ENCODE measurements at places on chromosomes 1 and 21.

- no peak for DNase-seq
These were observed 370.5 kb upstream of the PBX1 start for GRCh38 chr1:164188497-164188896.

- no peak for DNase-seq
These were observed 233.0 kb upstream of the IRF2BP2 start for GRCh38 chr1:234842726-234843641.

- no peak for DNase-seq
These were observed 44.0 kb downstream of the EVA1C start for GRCh38 chr21:32456497-32456918.

GRCh38 chr1:61234587-61234919 lies 152.2 kb downstream of the NFIA start:
- DNase-seq = no peak

GRCh38 chr1:214637722-214638458 lies 34.9 kb downstream of the CENPF start:
- DNase-seq = no peak

DNA sequence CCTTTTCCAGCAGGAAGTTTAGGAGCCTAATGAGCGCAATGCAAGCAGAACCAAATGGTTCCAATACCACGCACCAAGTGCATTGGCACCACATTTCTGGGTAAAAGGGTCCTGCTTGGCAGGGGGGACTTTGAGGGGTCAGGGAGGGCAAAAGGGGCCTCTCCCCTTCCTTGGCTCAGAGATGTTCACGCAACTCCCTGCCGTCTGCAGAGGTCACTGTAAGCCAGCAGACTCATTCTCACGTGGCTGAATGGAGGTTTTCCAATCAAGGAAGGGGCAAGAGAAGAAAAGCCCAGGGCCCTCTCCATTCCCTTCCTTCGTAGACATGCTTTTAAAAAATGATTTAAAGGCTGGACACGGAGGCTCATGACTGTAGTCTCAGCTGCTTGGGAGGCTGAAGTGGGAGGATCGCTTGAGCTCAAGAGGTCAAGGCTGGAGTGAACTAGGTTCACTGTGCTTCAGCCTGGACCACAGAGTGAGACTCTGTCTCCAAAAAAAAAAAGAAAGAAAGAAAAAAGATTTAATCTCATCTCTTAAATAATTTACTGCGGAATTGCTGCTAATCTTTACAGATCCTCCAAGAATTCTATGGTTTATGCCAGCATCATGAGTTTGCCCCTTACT lies 80.3 kb downstream of the RUNX3 start:
- no peak for DNase-seq

DNA sequence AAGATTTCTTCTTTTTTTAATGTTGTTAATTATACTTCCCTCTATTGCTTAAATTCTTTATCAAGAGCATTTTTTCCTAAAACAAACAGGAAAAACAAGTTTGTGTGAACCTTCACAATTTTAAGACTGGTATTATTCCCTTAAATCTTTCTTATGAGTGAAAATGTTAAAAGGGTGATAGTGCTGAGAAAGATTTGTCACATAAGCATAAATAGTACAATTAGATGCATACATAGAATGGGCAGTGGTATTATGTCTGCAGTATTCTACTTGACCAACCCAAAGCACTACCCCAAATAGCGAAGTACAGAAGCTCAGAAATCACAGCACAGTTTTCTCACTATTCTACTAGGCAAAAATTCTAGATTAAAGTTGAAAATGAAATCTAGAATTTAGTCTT lies 18.0 kb downstream of the GOLPH3L start:
- DNase-seq = no peak

DNA sequence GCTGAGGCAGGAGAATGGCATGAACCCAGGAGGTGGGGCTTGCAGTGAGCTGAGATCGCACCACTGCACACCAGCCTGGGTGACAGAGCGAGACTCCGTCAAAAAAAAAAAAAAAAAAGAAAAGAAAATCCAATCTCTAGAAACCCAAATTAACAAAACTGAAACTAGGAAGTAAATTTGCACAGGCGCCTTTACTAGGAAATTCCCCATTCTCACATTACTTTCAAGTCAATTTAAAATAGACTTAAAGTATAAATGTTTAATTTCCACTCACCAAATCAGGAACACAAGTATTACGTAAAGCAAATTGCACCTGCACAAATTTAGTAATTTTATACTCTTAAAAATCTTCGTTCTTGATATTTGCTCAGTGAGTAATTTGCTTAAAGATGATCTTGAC lies 67.8 kb upstream of the BCAR3 start:
- no peak for DNase-seq

Measured in coronary artery (tissue), 2 donors.